Thyroid gland (tissue), 4 donors: ENCODE measurements at places on chromosomes 1 and 21. TPM values are rescaled to one million over a fixed set of nuclear protein-coding genes. Genes with fewer than 3 reads are reported as not detected.
A peak's percentile ranks its signal among the peaks of the same experiment; 100 is the strongest.

- no peak for DNase-seq
Observed at GRCh38 chr1:24297187-24297851, 21.8 kb upstream of the GRHL3 start.

DNA sequence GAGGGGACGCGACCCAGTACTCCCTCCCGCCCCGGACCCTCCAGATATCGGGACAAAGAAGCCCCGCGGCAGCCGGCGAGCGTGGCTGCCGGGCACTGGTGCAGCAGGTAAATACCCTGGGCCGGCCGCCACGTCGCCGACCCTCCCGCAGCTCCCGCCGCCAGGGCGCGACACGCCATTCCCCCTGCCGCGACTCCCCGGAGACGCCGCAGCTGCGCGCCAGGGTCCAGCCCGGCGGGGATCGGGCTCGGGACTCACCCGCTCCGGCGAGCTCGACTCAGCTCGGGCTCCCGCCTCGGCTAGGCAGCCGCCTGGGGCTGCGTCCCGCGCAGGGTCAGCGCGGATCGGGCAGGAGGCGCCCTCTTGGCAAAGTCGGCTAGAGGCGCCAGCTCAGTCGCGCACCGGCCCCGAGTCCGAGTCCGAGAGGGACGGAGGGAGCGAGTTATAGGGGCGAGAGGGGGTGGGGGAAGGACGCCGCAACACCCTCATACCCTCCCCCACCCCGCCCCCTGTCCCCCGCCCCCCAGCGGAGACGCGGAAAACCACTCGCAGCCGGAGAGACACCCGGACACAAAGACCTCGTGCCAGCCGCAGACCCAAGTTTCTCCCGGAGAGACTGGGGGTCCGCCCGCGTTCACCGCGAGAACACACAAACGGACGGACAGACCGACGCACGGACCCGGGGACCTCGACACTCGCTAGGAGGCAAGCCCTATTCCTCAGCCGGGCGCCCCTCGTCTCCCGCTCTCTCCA lies 985 bp downstream of the SYT6 start:
- DNase-seq, result peak; percentile 40

GRCh38 chr1:171486048-171486519 lies 754 bp downstream of the PRRC2C start:
- DNase-seq, result no peak

GRCh38 chr1:16367258-16367967 lies 371 bp downstream of the SZRD1 start:
- peak; percentile 86 for DNase-seq

AKT3 gene
- 84.1 TPM for total RNA-seq
